Dermis blood vessel endothelial cell (primary cell): ENCODE measurements at places on chromosomes 5 and 9. TPM values are rescaled to one million over a fixed set of nuclear protein-coding genes. Genes with fewer than 3 reads are reported as not detected.
A peak's percentile ranks its signal among the peaks of the same experiment; 100 is the strongest.

Gene FBXL7
- total RNA-seq: 15.5 and 23.1 TPM in 2 replicates

Gene PCDHB6
- total RNA-seq: 0.05 and 0.17 TPM in 2 replicates

Gene SOX30
- under 0.01 and 0.09 TPM in 2 replicates for total RNA-seq

Gene NMUR2
- total RNA-seq: not detected in 2 replicates

Gene FCN2
- total RNA-seq: not detected in 2 replicates

Gene SLC36A3
- total RNA-seq: not detected in 2 replicates

Gene C1QTNF2
- total RNA-seq: 0.17 and 0.28 TPM in 2 replicates

Gene CACFD1
- 12.8 and 21.4 TPM in 2 replicates for total RNA-seq

Gene KCNV2
- not detected in 2 replicates for total RNA-seq

Gene GPR151
- total RNA-seq: not detected in 2 replicates

Gene IL5
- total RNA-seq: not detected in 2 replicates

Gene PTPN3
- 2.8 and 3.6 TPM in 2 replicates for total RNA-seq

DNA sequence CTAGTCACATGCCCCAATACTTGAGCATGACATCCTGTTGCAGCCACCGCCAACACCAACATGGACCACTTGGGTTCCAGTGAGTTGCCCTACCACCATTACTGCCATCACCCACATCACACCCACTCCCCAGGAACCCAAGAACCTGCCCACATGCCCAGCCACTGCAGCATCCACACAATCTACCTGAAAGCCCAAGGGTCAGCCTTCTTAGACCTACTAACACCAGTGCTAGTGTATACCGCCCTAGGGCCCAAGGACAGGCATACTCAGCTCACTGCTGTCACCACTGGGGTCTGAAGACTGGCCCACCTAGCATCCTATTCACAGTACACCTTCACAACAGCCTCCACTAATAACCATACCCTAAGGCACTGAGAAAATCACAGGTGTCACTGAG is 82.0 kb downstream of the SYK start:
- no peak for DNase-seq

GRCh38 chr9:93586290-93587057 is 10.1 kb downstream of the PHF2 start:
- no peak for DNase-seq

GRCh38 chr9:26723486-26723885 is 169.1 kb downstream of the CAAP1 start:
- peak; percentile 53 for DNase-seq

GRCh38 chr9:135494791-135495559 is 5.5 kb upstream of the MRPS2 start:
- DNase-seq: no peak

- DNase-seq: no peak
Observed at GRCh38 chr5:154401355-154401754, 44.4 kb upstream of the SAP30L start.

GRCh38 chr9:129688285-129689043 is 23.0 kb downstream of the PRRX2 start:
- no peak for DNase-seq

DNA sequence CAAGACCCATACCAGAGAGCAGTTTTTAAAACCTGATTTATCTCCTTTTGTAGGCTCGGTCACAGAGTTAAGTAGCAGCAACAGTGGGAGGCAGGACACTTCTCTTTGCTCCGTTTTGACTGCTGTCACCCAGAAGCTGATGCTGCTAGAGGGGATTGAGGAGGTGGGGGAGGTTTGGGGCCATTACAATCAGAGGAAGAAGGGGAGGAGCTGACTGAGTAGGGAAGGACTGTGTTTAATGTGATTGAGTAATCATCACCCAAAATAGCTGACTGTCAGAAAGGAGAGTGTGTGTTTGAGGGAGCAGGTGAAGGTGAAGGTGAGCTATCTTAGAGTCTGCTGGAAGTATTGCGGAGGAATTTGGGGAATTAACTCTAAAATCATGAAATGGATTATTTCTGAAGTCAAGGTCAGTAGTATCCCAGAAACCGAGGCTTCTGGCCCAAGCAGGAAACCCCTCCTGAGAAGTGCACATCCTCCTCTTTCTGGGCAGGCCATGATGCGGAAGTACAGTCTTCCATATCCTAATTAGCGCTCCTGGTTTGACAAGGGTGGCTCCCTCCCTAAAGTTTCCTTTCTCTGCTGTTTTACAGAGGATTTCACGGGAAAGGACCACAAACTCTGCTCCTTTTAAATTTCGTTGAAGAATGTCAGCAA is 214.9 kb downstream of the PLK2 start:
- DNase-seq: peak; percentile 72

DNA sequence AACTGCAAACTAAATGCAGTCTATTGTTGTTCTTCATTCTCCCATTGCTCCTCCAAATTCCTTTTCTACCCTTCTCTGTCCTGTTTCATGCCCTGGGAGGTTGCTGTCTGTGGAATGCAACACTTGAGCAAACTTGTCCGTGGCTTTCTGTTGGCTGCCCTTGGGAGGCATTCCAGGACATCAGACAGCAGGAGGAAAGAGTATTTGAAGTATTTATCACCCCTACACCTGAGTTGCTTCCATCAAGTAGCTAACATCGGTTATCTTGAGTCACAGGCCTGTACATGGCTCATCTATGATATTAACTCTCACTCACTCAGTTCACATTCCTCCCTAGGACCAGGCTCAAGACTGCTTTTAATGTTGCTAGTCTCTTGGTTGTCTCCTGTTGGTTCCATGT is 803.4 kb upstream of the CDH6 start:
- DNase-seq: no peak

- no peak for DNase-seq
Observed at GRCh38 chr5:167638816-167639215, 652.6 kb upstream of the WWC1 start.

- no peak for DNase-seq
Observed at GRCh38 chr5:93346301-93346700, 234.7 kb downstream of the NR2F1-AS1 start.

GRCh38 chr5:167921796-167922195 is 369.6 kb upstream of the WWC1 start:
- DNase-seq: no peak

GRCh38 chr9:79360387-79361347 is 211.1 kb upstream of the TLE4 start:
- DNase-seq: no peak

- DNase-seq: no peak
Observed at GRCh38 chr9:35743452-35743851, 5.6 kb downstream of the GBA2 start.

- no peak for DNase-seq
Observed at GRCh38 chr5:168415401-168415800, 70.9 kb upstream of the RARS1 start.

GRCh38 chr5:119032656-119033055 is 38.2 kb upstream of the DMXL1 start:
- no peak for DNase-seq

- no peak for DNase-seq
Observed at GRCh38 chr5:151006704-151007334, 13.6 kb upstream of the GPX3 start.

DNA sequence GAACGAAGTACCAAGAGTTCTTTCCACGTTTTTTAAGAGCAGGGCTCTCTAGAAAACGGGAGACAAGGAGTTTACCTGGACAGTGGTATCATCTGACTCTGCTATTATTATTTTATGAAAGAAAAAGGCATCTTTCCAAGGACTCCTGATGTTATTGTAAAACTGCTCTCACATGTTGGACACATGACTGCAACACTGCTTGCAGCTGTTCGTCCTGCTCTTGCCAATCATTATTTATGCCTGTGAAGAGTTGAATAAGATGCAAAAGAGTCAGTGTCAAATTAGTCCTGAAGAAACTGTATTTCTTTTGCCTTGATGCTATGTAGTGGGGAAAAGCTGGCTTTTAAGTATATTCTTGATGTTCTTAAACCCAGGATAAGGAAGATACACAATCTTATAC is 284.5 kb upstream of the PTGER4 start:
- no peak for DNase-seq

DNA sequence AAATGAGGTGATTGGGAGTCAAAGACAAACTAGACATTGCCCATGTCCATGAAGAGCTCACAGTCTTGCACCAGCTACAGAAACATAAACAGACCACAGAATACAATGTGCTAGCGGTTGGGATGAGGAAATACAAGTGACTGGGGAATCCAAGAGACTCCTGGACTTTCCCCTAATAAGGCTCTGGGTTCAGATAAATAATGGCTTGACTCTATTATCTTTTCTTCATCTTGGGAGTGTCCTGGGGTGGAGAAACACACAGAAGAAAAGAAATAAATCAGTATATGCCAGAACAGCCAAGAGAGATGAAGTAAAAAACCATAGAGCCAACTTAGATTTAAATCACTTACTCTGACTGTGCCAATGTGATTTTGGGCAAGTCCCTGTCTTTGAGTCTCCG is 227.8 kb downstream of the PAPPA start:
- DNase-seq: no peak

GRCh38 chr9:125393426-125393825 is 131.8 kb downstream of the GAPVD1 start:
- no peak for DNase-seq

DNA sequence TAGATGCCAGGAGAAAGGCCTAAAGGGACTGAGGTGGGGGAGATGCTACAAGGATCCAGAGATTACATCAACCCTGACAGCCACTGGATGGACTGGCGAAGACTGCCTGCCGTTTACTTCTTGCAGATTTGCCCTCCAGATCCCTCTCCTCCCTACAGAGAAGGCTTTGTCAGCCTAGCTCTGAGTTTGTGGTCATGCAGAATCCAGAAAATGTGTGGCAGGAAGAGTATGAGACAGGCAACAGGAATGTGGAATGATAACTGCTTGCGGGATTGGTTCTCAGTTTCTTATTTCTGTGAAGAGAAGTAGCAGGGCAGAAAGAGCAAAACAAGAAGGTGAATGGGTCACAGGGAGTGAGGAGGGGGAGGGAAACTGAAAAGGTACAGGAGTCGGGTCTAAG is 129.6 kb downstream of the TLE1 start:
- DNase-seq: peak; percentile 28

- no peak for DNase-seq
Observed at GRCh38 chr5:66992547-66992946, 204.1 kb downstream of the CD180 start.

GRCh38 chr9:33786681-33787080 is 8.7 kb upstream of the PRSS3 start:
- DNase-seq: no peak

GRCh38 chr5:163695830-163696578 is 190.6 kb downstream of the MAT2B start:
- DNase-seq: peak; percentile 92
